Activated CD8-positive, alpha-beta T cell treated with anti-CD3 and anti-CD28 coated beads, Interleukin-2, amount 10 ng/mL, durations not matched to agents 7 days and 5 days (primary cell): ENCODE measurements at places on chromosomes 4 and X. TPM values are rescaled to one million over a fixed set of nuclear protein-coding genes. Genes with fewer than 3 reads are reported as not detected.

CT45A1 gene
- not detected for total RNA-seq

GRCh38 chr4:5798462-5798861, 87.5 kb downstream of the EVC start:
- no peak for DNase-seq

GK2 gene
- total RNA-seq: not detected

CFP gene
- total RNA-seq: 13.1 TPM

DNA sequence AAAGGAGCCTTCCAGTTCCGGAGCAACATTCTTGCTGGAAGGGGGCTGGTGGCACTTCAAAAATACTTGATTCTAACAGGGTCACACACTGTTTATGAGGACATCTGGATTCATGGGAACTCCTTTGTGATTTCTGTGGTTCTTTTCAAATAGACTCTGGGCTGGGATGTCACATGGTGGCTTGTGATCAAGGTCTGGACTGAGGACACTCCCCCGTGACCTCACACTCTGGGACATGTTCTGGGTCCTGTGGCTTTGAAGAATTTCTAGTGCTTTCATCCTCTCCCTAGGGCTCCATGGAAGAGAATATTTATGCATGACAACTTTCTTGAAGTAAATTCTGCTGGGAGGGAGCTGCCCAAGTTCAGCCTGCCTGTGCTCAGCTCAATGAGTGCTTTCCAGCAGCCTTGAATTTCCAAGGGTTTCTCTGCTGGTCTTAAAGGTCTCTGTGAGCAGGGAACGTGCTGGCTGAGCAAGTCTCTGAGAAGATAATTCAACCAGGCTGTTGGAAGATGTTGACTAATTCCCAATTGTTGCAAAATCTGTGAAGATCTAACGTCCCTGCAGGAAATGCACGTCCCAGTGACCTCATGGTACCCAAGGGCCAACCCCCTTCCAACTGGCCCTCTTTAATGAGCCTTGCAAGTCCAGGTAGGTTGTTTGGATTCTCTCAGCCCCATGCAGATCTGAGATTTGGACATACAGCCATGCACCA, 36.3 kb downstream of the GPR143 start:
- DNase-seq: no peak

- DNase-seq: no peak
These were observed 35.5 kb upstream of the BMPR1B start for GRCh38 chr4:94722270-94722669.

GRCh38 chr4:5398056-5398455, 310.3 kb downstream of the EVC2 start:
- DNase-seq: no peak

DNA sequence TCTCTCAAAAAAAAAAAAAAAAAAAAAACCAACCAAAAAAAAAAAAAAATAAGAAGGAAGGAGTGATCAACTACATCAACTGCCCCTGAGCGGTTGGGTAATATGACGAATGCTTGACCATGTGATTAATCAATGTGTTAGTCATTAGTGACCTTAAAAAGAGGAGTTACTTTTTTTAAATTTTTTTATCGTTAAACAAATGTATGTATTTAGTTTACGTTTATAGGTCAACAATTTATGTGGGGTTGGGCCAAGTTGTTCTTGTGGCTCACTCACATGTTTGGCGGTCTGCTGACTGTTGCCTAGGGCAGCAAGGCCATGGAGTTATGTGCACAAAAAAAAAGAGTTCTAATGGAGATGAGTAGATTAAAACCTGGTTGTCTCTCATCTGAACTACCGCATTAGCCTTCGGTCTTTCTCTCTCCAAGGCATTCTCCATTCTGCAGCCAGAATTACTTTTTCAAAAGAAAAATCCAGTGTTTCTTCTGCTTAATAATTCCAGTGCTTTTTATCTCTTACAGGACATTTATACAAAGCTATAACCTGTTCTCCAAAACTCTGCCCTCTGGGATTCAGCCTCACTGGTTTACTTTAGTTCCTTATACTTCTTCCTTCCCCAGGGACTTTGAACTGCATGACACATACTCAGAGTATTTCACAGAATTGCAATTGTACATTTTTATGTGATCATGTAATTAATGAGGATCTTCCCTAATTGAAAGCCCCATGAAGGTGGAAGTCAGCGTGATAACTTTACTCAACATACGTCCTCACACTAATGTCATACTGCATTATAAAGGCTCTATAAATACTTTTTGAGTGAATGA, 505.5 kb downstream of the ANKRD50 start:
- no peak for DNase-seq

HSFX4 gene
- not detected for total RNA-seq

DNA sequence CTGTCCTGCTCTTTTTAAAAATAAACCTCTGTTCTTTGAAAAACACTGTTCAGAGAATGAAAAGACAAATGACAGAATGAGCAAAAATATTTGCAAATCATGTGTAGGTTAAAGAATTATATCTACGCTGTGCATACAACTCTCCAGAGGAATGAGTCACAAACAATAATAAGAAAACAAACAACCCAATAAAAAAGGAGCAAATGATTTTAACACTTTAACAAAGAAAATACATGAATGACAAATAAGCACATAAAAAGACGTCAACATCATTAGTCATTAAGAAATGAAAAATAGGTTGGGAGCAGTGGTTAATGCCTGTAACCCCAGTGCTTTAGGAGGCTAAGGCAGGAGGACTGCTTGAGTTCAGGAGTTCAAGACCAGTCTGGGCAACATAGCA, 21.1 kb upstream of the LRCH2 start:
- no peak for DNase-seq

HPGDS gene
- total RNA-seq: not detected

- peak; percentile 83 for DNase-seq
These were observed 157.2 kb downstream of the CFAP299 start for GRCh38 chr4:80492761-80493160.

- DNase-seq: no peak
These were observed 2.4 kb upstream of the PDZD4 start for GRCh38 chrX:153832728-153833127.
